ENCODE measurements at places on chromosomes 5 and 9.

GRCh38 chr5:80324912-80325311, 5.1 kb downstream of the SPZ1 start:
- no peak for DNase-seq

GRCh38 chr9:105672711-105673234, 10.5 kb downstream of the TAL2 start:
- DNase-seq: no peak

DNA sequence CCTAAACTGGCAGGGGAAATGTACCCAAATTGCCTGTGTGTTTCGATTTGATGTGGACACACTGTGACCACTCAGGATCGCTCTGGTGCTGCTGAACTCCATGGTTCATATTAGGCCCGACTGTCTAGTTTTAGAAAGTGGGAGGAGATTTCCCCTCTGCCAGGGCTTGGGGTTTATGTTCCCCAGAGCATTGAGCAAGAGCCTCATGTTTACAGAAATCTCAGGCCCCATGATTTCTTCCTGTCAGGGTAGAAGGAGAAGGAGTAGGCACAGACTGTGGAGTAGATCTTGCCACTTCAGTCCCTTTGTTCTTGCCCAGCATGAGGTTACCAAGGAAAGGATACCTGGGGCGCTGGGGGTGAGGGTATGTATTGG, 40.8 kb upstream of the GLRX start:
- DNase-seq: no peak

DNA sequence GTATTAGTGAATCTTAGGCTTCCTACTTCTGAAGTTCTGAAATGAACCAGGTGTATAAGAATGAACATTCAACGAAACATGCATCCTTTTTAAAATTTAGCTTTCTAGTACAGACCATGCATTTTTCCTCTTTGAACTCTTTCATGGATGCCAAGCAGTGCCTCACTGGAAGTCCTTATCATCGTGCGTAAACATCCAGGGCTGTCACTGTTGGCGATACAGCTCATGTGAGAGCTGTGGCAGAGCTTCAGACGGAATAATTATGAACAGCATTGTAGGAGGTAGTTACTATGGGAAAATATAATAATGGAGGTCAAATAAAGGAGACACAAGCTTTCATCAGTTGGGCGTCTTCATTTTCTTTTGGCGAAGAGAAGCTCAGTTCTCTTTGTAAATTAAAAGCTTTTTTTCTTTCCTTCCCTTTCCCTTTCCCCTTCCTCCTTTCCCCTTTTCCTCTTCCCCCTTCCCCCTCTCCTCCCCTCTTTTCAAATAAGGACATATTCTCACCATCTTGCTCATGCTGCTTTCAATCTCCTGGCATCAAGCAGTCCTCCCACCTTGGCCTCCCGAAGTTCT, 167.3 kb downstream of the KDM4C start:
- DNase-seq: no peak

- no peak for DNase-seq
These were observed 35.0 kb upstream of the LIFR start for GRCh38 chr5:38591523-38591849.

DNA sequence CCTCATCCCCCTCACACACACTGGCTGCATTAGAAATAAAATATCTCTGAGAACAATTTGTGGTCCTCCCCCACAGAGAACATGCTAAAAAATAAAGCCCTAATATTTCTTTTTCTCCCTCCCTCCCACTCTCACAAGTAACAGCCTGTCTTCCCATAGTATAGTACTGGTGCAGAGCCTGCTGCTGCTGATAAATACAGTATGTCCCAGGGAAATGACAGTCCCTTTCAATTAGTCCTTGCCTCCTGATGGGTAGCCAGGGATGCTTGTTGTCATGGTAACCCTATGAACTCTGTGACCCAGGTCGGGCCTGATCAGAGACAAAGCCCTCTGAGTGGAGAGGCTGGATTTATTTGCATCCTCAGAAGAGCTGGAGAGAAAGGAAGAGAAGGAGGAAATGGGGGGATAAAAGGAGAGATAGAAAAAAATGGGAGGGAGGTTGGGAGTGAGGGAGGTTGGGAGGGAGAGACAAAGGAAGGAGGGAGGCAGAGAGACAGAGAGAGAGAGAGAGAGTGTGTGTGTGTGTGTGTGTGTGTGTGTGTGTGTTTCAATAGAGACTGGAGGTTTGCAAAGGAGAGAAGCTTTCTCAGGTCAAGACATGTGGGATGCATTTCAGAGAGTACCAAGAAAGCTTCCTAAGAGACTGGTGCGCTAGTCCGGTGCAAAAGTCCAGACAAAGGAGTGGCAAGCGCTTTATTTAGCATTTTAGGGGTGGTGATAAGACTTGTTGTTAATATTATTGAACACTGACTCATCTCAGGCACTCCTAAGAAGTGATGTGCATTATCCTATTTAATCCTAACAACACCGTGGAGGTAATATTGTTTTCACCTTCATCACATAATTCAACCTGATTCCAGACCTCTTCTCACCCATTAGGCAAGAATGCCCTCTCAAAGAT, 260.8 kb downstream of the FAM114A2 start:
- DNase-seq: no peak

- DNase-seq: no peak
These were observed 46.6 kb downstream of the ATG10 start for GRCh38 chr5:82018462-82018861.

- no peak for DNase-seq
These were observed 423.6 kb downstream of the CDK5RAP2 start for GRCh38 chr9:120156376-120156775.

DNA sequence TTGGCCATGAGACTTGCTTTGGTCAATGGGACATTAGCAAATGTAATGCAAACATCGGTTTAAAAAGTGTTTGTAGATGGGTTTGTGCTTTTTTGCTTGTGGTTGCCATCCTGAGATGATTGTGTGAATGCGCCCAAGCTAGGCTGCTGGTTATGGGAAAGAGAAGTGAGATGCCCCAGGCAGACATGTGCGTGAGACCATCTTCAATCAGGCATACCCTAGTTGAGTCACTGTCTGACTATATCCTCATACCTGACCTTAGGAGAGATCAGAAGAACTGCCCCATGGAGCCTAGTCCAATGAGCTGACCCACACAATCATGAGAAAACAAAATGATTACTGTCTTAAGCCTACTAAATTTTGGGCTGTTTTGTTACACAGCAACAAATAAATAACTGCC, 36.8 kb upstream of the ZNF608 start:
- DNase-seq: no peak

DNA sequence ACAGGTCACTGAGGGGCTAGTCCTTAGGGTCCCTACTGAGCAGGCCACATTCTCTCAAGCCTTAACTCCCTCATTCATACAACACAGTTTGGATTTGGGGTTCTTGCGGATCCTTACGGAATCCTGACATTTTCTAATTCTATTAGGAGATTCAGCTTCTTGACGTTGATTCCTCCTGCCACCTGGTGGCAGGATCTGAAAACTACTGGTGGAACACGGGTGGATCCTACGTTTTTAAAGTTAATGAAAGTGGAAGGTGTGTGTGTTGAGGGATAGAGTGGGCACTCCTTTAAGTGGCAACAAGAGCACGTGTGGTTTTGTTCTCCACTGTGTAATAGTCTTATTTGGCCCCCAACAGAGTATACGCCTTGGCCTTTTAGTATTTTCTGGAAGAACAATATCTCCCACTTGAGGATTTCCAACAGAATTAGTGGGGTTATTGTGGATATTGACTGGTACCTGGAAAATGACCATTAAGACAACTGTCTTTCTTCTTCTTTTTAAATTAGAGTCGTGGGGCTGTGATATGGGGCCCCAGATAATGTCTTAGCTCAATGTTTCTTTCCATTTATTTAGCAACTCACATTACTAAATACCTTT, 25.2 kb downstream of the SLC28A3 start:
- peak; percentile 44 for DNase-seq

- DNase-seq: no peak
These were observed 260.4 kb downstream of the ARL15 start for GRCh38 chr5:54049963-54050362.

GRCh38 chr5:124748687-124749594, 2.5 kb upstream of the ZNF608 start:
- DNase-seq: no peak

GRCh38 chr5:15791859-15792258, 291.9 kb downstream of the FBXL7 start:
- no peak for DNase-seq

DNA sequence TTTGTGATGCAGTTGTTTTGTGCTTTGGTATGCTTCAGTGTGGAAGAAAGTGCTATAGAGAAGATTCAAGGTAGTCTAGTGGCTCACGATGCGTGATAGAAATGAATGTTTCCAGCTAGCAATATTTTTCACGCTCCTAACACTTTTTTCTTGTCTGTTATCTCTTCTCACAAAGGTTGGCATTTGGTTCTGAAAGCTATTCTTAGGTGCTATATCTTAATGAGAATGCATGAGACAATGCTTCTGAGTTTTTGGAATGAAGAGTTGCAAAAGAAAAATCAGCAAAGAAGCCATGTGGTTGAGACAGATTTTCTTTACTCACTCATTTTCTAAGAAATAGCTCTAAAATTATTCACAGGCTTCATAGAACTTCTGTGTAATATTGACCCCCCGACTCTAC, 122.6 kb downstream of the PDE8B start:
- no peak for DNase-seq
